ENCODE measurements at places on chromosomes 4 and X.

- no peak for DNase-seq
Measured at GRCh38 chr4:112083587-112084347, 61.5 kb upstream of the FAM241A start.

DNA sequence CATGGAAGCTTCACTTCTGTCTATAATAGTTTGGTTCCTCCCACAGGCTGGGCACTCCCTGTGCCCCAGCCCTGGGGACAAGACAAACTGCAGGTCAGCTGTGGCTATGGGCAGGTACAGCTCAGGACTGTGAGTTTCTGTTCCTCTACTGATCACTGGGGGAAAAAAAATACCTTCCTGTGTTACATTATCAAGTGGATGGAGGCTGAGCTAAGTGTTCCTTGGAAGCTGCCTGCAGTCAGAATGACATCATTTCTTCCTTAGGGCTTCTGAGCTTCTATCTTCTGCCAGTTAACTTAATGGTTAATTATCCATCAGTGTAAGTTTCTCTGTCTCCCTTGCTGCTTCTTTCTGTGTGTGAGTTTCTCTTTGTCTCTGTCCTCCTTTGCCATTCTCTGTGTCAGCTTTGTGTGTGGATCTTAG, 4.6 kb downstream of the RAB33A start:
- no peak for DNase-seq

DNA sequence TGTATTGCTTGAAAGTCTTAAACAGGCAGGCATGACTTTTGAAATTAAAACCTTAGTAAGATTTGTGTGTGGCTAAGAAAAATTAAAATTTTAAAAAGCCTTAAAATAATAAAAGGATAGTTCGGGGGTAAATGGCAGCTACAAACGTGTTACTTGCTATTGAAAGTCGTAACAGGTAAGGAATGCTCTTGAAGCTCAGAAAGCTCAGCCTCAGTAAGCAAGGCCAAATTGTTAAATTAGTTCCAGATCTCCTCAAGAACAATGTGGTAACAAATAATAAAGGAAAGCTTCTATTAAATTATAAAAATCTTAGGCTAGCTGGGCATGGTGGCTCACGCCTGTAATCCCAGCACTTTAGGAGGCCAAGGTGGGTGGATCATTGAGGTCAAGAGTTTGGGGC, 25.5 kb downstream of the PRMT9 start:
- no peak for DNase-seq

GRCh38 chr4:8071766-8072165, 86.8 kb downstream of the ABLIM2 start:
- no peak for DNase-seq

- no peak for DNase-seq
Measured at GRCh38 chrX:29470030-29470429, 745.3 kb upstream of the MAGEB2 start.

Measured in head of caudate nucleus (tissue), 42 donors.